Esophagus squamous epithelium (tissue), 5 donors: ENCODE measurements at places on chromosomes 5 and 9. TPM values are rescaled to one million over a fixed set of nuclear protein-coding genes. Genes with fewer than 3 reads are reported as not detected.

DNA sequence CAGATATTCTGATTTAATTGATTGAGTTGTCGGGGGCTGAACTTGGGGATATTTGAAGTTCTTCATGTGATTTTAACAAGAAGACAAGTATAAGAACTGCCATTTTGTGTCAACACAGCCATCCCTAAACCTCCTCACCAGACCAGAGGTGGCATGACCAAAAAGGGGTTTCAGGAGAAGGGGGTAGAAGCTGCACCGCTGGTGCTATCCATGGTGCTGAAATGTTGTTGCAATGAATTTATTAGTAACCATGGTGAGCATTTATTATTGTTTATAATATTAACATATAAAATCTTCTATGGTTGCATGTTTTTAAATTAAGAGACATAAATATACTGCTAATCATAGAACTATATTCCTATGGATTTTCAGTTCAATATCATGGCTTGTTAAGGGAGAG lies 72.3 kb downstream of the GNA14 start:
- DNase-seq = no peak

Gene CNTNAP3
- 8.6 TPM for total RNA-seq

DNA sequence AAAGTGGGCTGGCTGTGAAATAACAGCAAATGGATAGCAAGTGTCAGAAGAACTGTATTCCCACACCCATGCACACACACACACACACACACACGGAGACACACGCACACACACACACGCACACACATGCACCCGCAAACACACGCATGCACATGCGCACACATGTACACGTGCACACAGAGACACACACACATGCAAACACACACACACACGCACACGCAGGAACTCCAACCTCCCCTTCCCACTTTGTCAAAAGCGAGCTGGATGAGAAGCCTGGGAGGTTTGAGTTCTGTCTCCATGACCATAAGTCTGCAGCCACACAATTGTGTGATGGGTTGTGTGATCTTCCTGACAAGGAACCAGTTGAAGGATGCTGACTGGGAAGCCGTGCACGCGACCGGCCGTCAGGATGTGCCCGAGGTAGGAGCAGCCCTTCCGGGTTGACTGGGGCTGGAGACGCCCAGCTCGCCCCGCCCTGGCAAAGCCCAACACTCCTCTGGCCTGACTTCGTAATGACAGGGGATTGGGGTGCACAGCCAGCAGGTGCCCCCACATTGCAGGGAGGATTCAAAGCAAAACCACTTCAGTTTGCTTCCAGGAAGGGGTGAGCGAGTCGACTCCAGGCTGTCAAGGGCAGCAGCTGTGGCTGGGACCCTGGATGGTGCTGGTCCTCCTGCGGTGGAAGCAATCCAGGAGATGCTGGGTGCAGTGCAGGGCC lies 29.3 kb upstream of the NKD2 start:
- no peak for DNase-seq

DNA sequence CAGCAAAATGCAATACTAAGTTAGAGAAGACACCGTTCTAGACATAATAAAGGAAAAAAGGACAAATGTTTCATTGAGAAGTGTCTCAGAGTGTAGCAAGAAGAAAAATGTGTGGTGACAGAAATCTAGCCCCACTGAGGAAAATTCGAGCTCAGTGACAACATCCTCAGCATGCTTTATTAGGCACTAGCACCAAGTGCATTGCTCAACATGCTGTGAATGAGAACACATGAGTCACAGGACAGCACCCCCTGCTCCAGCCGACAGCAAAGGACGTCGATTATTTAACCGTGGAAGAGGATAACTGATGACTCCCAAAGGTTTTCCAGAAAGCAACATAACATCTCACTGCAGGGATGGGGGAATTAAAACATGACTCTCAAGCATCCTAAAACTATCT lies 182.7 kb downstream of the GNAQ start:
- DNase-seq = peak; percentile 14

- no peak for DNase-seq
Measured at GRCh38 chr9:33858423-33858822, 41.5 kb downstream of the UBE2R2 start.

Gene OR1Q1
- not detected for total RNA-seq

DNA sequence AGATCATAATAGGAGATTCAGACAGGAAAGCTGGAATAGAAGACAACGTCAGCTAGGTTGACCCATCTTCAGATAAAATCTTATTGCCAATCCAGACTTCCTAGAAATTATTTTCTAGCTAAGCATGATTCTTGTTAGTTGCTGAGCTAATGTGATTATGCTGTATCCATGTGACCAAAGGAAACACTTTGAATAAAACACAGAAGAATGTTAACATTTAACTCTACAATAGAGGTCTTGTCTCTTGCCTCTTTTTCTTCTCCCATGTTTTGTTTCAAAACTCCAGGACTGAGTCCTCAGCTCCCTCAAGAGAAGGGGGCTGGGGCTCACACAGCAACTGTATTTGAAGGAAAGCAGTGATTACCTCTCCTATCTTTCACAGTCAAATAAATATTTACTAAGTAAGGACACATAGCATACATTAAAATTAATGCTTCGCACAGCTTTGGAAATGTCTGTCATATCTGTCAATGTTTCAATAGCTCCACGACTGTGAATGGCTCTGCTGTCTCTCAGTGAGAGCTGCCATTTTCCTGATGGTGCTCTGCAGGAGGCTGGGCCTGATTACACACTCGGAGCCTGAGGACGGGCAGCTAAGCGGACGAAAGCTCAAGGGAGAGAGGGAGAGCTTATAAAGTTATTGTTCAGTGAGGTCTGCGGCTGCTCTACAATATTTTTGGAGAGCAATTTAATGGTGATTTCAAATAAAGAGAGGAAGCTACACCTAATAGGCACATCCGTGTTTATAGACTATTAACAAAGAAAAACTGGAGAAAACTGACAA lies 64.8 kb upstream of the ZNF462 start:
- no peak for DNase-seq
